ENCODE measurements at places on chromosomes 6 and 20.

DNA sequence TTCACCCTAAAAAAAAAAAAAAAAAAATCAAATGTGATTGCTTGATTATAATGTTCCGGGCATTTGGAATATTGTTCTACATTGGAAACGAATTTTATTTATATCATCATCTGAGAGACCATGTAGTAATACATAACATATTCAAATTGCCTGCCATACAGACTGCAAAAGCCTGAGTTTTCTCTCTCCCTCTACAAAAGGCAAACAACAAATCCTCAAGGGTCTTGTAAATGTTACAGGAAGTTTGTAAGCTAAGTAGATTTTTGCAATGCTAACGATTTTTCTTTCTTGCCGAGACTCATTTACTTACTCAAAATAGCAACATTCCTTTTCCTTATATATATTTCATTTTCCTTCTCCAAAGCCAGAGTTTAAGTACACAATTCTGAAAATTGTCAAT lies 49.0 kb upstream of the HTR1E start:
- no peak for DNase-seq

DNA sequence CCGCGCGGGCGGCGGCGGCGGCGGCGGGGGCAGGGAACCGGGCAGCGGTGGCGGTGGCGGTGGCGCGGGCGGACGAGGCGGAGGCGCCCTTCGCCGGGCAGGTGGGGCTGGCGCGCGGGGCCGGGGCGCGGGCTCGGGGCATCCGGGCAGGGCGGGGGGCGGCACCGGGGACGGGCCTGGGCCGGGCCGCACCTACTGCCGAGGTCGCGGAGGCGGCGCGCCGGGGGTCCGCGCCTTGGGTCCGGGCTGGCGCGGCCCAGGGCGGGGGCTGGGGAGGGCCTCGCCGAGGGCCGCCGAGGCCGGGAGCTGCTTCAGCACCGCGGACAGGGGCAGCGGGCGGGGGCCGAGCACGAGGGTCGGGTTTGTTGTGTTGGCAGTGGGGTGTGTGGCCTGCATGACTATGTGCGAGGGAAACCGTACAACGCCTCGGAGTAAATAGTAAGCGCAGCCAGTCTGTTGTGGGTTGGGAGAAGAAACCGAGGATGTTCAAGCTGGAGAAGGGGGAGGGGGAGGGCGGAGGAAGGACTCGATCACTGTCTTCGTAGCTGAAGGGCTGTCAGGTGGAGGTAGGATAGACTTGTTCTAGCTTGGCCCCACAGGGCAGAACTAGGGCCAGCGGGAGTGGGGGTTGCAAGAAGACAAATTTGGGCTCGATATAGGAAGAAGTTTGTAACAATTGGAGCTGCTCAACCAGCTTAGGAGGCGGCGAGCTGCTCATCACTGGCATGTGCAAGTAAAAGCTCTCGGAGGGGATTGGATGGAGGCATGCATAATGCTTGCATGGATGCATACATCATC lies 593 bp downstream of the MMP24 start:
- DNase-seq: peak; percentile 69

DNA sequence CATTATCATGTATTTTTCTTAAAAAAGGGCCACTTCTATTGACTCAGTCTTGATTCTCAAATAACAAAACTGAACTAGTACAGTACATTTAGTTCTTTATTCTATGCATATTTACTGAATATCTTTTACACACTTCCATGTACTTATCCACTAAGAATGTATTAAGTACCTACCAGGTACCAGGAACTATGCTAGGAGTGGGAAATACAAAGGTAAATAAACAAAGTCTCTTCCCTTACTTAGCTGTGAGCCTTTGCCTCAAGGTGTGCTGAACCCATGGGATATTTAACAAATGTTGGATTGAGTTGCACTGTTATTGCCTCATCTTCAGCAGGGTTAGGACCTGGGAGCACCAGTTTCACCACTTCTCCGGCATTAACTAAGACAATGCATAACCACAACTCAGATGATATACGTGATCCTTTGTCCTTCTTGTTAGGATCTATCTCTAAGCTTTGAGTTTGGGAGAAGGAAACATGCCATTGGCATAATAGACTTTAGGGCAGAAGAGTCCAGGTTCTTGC lies 533.9 kb downstream of the TFAP2B start:
- DNase-seq: no peak

GRCh38 chr6:123022975-123023374 lies 26.9 kb downstream of the CLVS2 start:
- DNase-seq: no peak

DNA sequence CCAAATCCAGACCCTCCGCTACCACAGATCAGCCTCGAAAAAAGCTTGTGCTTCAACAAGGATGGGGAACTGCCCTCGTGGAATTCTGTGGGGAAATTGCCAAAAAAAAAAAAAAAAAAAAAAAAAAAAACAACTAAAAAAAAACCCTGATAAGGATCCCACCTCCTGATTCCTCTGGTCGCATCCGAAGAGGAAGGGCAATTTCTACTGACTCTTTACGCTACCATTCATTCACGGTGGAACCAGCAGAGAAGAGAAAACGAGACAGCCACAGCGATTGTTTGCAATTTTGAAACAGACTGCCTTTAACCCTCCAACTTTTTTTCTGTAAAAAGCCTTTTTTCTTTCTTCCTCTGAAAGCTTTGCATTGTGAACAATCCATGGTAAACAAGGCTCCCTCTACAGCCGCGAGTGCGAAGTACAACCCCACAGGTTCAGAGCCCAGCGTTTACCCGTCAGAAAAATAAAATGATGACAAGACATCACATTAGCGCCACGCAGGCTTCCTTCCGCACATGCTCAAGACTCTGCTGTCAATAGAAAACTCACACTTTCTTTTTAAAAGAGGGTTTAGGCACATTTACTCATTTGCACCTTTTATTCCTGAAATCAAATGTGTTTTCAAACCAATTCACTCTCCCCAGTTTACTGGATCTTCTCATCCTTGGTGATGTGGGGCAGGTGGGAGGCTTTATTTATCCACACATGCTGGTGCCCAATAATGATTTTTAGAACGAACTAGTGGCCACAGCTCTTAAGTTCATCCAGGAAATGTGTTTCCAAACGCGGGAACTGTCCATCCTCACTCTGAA lies 100.0 kb downstream of the NOL4L start:
- DNase-seq: peak; percentile 83

GRCh38 chr6:136113736-136114173 lies 136.4 kb downstream of the MTFR2 start:
- no peak for DNase-seq

- DNase-seq: peak; percentile 78
Measured at GRCh38 chr6:2952557-2953095, 18.7 kb downstream of the SERPINB6 start.

DNA sequence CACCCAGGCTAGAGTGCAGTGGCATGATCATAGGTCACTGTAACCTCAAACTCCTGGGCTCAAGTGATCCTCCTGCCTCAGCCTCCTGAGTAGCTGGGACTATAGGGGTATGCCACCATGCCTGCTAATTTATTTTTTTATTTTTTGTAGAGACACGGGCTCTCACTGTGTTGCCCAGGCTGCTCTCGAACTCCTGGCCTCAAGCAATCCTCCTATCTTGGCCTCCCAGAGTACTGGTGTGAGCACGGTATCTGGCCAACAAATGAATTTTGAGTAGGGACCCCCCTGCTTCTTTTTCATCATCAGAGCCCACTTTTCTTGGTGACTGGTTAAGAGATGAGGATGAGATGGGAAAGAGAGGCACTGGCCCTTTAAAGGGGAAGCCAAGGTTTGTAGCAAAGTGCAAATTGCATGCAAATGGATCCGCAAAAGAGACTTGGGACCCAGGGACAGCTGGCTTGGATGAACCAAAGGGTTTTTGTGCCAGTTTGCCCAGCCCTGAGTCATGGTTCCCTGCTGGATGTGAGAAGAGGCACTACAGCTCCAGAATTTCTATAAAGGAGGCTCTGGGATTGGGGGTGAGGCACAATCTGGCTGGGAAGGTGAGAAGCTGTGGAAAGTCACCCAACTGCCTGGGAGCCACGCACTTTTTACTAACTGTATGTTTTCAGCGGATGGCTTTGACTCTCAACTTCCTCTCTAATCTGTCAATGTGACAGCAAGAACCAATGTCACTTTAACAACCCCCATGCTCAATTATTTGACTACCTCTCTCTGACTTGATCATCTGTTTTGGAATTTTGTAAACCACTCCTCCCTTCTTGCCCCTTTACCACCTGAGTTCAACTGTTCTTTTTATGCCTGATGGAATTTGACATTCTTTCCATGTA lies 58.7 kb upstream of the RNF24 start:
- peak; percentile 1 for DNase-seq

GRCh38 chr6:157456524-157456829 lies 75.5 kb downstream of the ZDHHC14 start:
- DNase-seq: no peak

Data from stimulated activated CD8-positive, alpha-beta memory T cell treated with anti-CD3 and anti-CD28 coated beads, Interleukin-4, amount 100 ng/mL, for 48 hours (primary cell).